ENCODE measurements at places on chromosomes 1 and 21.

GRCh38 chr1:203147376-203147775 is 19.9 kb downstream of the ADORA1 start:
- DNase-seq, result no peak

GRCh38 chr1:2391931-2392509 is 379 bp downstream of the RER1 start:
- DNase-seq, result no peak

DNA sequence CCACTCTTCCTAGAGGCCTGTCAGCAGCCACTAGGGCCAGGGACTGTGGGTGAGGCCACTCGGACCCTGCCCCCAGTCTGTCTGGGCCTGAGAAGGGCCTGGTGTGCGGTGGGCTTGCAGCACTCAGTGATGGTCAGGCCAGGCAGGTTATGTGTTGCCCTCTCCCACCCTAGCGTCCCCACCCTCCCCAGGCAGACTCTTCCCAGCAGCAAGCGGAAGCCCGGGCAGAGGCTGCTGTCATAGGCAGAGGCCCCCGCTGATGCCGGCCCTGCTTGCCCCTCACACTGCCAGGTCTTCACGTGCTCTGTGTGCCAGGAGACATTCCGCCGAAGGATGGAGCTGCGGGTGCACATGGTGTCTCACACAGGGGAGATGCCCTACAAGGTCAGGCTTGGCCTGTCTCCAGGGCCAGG is 6.6 kb downstream of the ZBTB48 start:
- DNase-seq, result no peak

- no peak for DNase-seq
Measured at GRCh38 chr1:30607723-30608122, 115.7 kb downstream of the MATN1 start.

- no peak for DNase-seq
Measured at GRCh38 chr1:55081905-55082296, 42.6 kb downstream of the PCSK9 start.

- DNase-seq, result no peak
Measured at GRCh38 chr1:55716610-55717009, 501.4 kb upstream of the USP24 start.

GRCh38 chr1:55127827-55128343 is 87.3 kb downstream of the USP24 start:
- peak; percentile 50 for DNase-seq

GRCh38 chr21:36465478-36465877 is 14.4 kb downstream of the CLDN14 start:
- no peak for DNase-seq

DNA sequence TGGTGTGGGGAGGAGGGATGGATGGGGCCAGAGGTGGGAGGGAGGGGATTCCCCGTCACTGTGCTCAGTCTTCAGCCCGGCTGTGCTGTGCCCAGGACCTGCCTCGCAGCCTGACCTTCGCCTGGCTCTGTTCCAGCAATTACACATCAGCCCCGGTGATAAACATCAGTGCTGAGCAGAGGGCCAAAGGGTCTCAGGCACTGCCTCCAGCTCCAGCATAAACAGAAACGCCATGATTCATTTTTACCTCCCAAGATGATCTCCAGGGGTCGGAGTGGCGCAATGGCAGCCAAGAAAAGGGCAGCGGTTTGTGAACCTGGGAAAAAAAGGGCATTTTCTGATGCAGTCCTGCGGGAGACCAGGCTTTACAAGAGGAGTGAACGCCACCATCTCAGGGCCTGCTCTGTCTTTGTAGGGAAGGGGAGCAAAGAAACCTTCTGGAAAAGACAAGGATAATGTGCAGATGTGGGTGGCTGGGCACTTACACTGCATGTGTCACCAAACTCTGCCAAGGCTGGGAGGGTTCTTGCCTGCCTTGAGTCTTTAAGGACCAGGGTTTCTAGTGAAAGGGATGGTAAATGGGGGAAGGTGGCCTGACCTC is 28.1 kb downstream of the SHISA4 start:
- no peak for DNase-seq

DNA sequence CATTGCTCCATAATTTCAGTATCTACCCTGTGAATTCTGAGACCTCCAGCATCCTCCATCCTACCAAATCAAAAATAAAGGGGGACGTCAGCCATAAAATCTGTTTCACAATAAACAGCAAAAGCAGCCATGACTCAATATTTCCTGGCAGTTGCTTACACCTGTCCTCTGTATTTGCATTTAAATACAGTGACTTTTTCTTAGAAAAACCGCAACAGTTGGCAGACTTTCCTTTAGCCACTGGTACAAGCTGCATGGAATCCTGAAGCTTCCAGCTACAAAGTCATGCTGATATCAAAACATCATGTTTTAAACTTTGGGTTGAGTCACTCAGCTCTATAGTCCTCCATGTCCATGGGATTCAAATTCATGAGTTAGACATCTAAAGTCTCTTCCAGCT is 278.0 kb upstream of the KAZN start:
- no peak for DNase-seq

GRCh38 chr1:53121319-53122172 is 20.9 kb downstream of the SLC1A7 start:
- DNase-seq, result no peak

GRCh38 chr1:51321924-51322280 is 8.5 kb downstream of the TTC39A start:
- no peak for DNase-seq

GRCh38 chr1:8197493-8198282 is 120.2 kb upstream of the SLC45A1 start:
- no peak for DNase-seq

GRCh38 chr21:46028573-46029091 is 47.1 kb downstream of the COL6A1 start:
- DNase-seq, result no peak

- DNase-seq, result no peak
Measured at GRCh38 chr1:172308577-172308976, 111.9 kb upstream of the C1orf105 start.

GRCh38 chr1:34500451-34500850 is 254.4 kb upstream of the GJB5 start:
- DNase-seq, result no peak

DNA sequence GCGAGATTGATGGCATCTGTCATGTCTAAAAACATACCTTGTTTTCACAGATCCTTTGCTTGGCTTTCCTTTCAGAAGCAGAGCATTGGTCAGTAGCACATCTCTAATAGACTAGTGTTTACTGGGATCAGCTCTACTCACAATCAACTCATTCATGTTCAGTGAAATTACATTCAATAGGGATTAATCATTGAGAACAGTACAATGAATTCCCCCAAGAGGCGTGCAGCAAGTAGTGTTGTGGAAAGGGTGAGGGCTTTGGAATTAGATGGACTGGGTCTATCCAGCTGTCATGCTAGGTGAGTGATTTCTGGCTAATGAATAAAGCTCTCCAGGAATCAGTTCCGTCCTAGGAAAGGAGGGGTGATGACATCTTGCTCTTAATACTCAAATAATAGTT is 155.2 kb upstream of the COA6 start:
- DNase-seq, result no peak

- no peak for DNase-seq
Measured at GRCh38 chr1:109351457-109351856, 44.6 kb upstream of the MYBPHL start.

DNA sequence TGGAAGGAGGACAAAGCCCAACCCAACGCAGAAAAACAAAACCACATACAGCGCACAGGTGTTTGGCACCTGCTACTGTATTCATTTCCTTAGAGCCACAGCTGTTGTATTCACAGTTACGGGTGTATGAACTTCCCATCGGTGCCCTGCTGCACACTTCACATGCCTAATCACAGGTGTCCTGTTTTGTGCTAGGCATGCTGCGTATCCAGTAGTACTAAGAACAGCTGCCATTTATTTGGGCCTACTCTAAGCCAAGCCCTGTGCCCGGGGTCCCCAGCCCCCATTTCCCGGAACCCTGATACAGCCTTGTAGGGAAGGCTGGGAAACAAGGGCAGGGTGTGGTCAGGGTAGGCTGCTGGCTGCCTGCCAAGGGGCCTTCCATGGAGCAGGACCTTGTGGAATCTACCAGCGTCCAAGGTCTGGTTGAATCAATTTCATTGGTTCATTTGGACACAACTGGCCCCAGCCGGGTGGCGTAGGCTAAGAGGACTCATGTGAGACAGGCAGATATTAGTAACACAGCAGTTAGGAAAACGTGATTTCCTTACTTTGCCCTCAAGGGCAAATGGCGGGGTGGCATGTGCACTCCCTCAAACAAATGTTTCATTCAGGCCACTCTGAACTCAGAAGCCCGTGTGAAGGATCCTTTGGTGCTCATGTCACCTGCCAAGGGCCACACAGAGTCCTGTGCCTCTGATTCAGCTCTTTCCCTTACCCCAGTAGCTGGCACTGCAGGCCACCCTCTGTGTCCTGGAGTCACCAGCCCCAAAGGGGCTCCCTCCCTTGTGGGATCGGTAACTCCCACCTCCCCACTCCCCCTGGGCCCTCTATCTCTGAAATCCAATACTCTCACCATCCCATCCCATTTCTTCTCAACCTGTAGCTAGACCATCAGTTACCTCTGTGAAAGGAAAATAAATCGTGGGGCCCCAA is 986 bp upstream of the RNF186 start:
- DNase-seq, result no peak

GRCh38 chr1:32474954-32475353 is 10.1 kb downstream of the ZBTB8B start:
- DNase-seq, result no peak

GRCh38 chr1:151143986-151144385 is 2.4 kb downstream of the SEMA6C start:
- no peak for DNase-seq

DNA sequence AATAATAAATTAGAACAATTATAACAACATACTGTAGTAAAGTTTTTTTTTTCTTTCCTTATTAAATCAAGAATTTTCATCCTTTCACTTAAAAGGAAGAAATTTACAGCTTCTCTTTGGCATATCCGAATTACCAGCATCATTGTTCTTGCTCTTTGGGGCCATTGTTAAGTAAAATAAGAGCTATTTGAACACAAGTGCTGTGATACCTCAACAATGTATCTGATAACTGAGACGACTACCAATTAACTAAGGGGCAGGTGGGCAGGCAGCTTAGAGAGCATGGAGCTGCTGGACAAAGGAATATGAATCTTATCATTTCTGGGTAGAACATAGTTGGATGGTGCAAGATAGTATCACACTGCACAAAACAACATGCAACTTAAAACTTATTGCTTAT is 719.9 kb upstream of the TMPRSS15 start:
- DNase-seq, result no peak

DNA sequence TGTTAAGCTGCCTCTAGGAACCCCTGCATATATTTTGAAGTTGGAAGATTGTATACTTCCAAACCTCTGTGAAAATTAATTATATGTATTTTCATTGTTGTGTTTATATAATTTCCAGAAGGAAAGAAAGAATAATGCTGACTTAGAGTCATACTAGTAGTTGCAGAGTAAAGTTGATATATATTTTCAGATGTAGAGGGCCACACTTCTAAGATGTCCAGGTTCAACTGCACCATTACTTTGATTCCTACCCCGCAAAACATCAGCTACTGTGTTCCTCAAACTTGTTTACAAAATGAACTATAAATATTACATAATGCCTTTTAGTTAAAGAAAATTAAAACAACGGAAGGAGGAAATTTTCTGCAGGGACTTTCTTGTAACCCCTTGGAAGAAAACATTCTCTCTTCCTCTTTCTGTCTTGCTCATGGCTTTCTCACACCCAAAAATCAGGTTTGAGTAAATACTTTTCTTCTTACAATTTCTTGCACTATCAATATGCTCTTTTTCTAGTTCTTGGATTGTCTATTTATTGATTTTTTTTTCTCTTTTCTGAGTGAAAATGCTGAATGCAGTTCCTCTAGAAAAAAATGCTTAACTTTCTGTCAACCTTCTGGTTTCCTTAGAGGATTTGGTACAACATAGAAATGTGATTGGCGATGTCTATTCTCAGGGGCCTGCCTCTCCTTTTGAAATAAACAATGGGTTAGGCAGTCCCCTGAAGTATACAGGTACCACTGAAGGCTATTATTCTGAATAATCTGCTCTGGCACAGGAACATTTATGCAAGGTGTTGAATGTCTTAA is 867.8 kb downstream of the TTLL7 start:
- DNase-seq, result peak; percentile 53

DNA sequence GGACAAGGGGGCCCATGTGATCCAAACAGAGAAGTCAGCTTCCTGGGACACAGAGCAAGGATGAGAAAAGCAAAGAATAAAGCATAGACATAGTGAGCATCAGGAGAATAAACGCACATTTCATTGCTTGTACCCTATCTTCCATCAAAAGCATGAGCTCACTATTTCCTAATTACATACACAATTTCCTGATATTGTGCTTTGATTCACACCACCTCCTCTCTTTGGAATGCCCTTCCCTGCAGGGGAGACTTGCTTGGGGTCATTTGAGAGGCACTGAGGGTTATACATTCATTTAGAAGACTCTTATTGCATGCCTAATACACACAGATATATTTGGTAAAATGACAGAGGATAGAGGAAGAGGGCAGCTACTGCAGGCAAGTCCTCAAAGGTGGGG is 185.4 kb downstream of the SEC16B start:
- no peak for DNase-seq

DNA sequence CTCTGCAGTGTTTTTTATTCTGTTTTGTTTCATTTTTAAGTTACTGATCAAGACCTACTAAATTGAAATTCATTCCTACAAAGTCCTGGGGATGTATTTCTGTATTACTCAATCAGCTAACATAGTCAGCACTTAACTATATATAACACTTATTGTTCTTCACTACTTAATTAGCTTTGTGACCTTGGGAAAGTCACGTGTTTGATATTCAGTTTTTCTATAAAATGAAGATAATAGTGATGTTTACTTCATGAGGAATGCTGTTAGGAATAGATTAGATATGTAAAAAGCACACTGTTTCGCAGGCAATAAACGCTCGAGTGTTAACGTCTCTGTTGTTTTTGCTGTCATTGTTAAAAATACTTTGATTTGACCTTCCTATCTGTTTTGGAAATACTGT is 44.6 kb downstream of the CTTNBP2NL start:
- DNase-seq, result no peak

- DNase-seq, result no peak
Measured at GRCh38 chr1:212702672-212703071, 3.0 kb upstream of the BATF3 start.

DNA sequence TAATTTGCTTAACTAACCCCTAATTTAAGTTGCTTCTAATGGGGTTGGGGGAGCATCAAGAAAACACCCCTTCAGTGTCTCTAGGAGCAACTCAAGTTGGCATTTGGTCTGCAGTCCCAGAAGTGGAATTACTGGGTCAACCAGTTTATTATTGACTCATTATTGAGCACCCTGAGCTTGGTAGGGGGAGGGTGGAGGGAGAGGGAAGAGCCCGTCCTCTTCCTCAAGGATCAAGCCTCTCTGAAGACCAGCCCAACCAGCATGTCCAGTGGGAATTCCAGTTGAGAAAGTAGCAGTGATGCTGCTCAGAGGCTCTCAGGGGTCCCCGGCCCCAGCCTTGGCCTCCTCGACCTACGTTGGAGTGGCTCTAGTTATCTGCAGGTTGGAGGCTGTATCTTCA is 2.1 kb upstream of the PLA2G2F start:
- no peak for DNase-seq

GRCh38 chr1:229760478-229760996 is 134.5 kb downstream of the URB2 start:
- DNase-seq, result no peak
